Activated naive CD8-positive, alpha-beta T cell treated with anti-CD3 and anti-CD28 coated beads, Interleukin-2, amount 10 ng/mL, durations not matched to agents 7 days and 5 days (primary cell): ENCODE measurements at places on chromosomes 2 and 18. TPM values are rescaled to one million over a fixed set of nuclear protein-coding genes. Genes with fewer than 3 reads are reported as not detected.

GRCh38 chr2:220270481-220271070 is 643.1 kb downstream of the SLC4A3 start:
- DNase-seq = no peak

Gene ARHGAP28
- total RNA-seq = not detected

- no peak for DNase-seq
These were observed 226.1 kb upstream of the CCDC68 start for GRCh38 chr18:55185391-55185790.

Gene AQP12B
- not detected for total RNA-seq
